ENCODE measurements at places on chromosomes 13 and 19.

GRCh38 chr19:14943601-14944000, 2.3 kb downstream of the OR7C2 start:
- DNase-seq = no peak

DNA sequence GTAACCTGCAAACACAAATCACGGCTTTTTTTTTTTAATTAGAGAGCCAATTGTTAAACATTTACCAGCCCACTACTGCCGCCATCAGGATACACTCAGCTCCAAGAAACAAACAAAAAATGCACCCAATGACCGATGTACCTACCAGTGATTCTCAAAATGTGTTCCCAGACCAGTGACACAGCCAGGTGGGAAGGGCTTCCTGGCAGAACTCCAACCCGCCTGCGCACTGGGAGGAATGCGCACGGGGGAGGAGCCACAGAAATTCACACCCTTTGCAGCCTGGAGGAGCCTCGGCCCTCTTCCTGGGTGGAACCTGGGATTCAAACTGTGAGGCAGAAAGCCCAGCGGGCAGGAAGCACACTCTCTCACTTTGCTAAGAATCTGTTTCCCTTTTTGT, 255.9 kb downstream of the TBC1D4 start:
- DNase-seq = no peak

- DNase-seq = no peak
These were observed 43.0 kb upstream of the UBL3 start for GRCh38 chr13:29893438-29893837.

- DNase-seq = no peak
These were observed 721.5 kb upstream of the KLHL1 start for GRCh38 chr13:70829748-70830147.

DNA sequence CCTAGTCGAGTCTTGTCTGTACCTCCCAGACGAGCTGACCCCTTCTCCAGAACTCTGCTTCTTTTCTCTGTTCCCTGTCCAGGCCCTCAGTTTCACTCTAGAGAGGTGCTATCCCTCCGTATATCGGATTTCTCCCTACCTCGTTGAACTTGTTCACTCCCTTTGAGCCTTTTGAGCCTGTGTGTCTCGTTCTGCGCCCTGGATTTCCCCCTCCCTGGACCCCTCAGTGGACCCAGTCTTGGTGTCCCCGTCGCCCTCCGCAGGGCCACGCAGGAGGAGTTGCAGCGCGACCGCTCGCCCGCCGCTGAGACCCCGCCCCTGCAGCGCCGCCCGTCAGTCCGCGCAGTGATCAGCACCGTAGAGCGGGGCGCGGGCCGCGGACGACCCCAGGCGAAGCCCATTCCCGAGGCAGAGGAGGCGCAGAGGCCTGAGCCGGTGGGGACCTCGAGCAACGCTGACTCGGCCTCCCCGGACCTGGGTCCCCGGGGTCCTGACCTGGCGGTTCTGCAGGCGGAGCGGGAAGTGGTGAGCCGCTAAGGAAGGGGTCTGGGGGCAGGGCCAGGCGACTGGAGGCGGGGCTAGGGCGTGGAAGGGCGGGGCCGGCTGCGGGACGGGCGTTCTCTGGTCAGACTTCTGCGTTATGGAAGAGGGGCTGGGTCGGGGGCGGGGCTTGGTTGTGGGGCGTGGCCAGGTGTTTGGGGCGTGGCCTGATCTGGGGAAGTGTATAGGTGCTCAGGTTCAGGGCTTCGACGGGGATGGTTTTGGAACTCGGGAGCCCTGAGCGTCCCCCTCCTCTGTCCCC, 5.5 kb downstream of the EPS8L1 start:
- DNase-seq = peak; percentile 97

DNA sequence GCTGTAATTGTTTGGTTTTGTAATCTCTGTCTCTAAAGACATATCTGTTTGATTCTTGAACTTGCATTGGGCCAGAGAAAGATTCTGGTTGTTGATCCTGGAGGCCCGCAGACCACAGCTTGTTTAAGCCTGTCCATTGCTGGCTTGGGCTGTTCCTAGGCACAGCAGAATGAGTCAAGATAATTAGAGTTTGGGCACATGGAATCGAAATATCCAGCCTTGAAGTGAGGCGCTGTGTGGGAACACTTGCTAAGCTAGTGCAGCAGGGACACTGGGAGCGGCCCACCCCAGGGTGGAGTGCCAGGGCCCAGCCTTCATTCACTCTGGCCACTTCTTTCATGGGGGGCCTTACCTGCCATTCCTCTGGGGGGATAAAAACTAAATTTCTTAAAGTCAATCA, 219.7 kb downstream of the LMO7 start:
- DNase-seq = no peak

- DNase-seq = no peak
These were observed 277.8 kb downstream of the ABCC4 start for GRCh38 chr13:95023405-95023804.

DNA sequence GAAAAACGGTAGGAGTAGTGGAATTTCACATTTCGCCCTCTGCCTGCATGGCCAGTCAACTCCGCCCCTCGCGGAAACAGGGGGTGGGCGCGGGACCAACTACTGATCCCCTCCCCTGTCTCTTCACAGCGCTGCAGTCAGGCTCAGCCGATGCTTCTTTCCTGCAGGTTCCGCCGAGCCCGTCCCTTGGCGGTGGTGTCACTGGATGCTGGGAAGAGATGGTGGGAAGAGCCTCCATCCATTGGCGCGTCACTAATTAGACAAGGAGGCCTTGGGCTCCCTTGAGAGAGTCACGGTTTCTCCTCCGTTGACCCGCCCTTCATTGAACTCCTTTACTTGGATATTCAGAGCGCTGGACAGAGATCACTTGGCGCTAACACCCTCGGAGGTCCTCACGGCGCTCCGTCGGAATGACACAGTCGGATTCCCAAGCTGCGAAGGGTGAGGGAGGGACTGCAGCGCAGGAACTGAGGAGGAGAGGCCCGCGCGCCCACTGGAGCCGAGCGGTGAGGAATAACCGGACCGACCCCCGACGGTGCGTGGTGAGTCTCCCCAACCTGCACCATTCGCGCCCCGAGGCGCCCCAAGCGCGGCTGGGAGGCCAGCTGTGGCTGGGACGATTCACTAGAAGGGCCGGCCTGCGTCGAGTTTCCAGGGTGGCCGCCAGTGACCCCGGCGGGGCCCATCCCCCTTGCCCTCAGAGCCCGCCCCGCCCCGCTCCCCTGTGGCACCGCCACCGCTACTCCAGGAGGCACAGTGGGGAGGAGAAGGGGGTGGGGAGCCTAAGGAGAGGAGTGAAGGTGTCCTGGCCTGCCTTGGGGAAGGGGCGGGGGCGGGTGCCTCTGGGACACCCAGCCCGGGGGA, 11.2 kb upstream of the CEACAM21 start:
- DNase-seq = no peak

DNA sequence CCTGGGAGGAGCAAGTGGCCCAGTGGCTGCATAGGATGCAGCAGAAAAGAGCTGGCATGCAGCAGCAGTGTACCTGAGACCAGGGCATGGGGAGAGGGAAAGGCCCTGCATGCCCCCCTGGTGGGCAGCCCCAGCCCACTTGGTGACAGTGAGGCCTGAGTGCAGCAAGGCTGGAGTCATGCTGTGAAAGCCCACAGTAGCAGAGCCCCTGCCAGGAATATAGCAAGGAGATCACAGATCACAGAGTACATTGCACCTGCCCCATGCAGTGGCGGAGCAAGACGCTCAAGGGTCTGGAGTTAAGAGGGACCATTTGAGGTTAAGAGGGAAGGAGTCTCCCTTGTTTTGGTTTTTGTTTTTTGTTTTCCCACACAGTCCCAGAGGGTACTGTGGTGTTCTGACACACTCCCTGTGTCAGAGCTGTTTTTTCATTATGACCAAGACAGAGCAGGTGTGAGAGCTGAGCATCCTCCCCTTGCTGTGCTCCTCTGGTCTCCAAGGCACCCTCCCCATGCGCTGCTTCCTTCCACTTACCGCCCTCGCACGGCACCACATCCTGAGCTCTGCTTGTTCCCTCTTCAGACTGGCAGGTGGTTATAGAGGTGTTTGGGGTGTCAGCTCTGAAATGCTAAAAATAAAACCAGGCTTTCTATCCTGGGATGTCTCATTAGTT, 85.0 kb upstream of the UBL3 start:
- DNase-seq = peak; percentile 44

- DNase-seq = no peak
These were observed 5.2 kb downstream of the CADM4 start for GRCh38 chr19:43634506-43634871.

GRCh38 chr13:83265279-83265678, 617.0 kb downstream of the SLITRK1 start:
- no peak for DNase-seq

DNA sequence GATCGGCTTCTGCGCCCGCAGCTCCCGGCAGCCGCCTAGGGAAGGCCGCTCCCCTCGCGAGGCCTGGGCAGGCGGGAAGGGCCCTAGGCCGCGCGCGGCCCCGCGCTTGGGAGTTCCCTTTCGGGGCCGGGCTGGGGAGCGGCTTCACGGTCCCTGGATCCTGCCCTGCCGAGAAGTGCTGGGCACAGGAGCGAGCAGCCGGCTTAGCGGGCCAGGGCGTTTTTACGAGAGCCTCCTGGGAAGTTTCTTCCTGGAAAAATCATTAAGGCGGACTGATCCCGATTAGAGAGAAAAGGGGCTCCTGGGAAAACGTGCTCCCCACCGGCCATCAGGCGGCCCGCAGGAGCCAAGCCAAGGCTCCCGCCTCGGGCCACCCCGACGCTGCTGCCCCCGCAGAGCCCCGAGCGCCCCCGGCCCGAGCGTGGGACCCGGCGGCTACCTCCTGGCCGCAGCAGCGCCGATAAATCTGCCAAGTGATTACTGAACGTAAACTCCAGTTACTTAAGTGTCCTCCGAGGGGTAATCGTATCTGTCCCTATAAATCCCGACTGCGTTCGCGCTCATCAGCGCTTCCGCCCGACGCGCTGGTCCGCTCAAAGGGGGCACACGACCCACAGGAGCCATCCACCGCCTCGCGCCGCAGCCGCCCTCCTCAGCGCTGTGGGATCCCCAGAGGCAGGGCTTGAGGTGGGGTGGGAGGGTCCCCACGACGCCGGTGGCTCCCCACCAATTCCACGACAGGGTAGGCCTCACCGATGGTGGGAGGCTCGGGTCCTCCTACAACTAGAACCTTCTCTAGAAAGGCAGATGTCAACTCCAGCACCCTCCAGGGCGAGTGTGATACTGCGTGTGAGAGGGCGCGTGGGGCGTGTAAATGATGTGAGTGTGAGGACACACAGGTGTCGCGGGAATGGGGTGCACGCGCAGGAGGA, 2.8 kb downstream of the ZIC5 start:
- no peak for DNase-seq

DNA sequence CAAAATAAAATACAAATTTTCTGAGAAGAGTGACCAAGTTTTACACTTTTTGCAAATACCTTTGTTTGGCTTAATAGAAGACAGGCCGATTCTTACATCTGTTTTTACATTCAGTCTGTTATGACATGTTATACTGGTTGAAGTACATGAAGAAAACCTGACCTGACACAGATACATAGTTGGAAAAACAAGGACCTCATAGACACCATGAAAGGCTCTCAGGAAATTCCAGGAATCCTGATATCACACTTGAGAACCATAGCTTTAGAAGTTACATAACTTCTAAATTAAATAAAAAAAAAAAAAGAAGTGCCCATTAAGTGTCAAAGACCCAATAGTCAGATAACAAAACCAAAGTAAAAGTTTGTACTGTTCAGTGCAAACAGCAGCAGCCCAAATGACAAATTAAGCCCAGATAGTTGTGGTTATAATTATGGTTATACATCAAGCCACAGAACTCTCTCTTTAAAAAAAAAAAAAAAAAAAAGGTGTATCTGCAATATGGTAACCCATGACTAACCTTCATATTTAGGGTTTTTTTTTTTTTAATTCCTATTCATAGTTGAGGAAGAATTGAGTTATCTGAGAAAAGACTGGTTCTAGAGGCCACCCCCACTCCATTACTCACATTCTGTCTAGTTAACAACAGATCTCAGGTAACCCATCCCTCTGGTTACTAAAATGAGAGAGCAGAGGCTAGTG, 19.8 kb downstream of the RBM26 start:
- no peak for DNase-seq

GRCh38 chr19:17539238-17540117, 16.0 kb upstream of the COLGALT1 start:
- DNase-seq = peak; percentile 81

GRCh38 chr19:14148751-14149410, 12.5 kb upstream of the ASF1B start:
- no peak for DNase-seq

DNA sequence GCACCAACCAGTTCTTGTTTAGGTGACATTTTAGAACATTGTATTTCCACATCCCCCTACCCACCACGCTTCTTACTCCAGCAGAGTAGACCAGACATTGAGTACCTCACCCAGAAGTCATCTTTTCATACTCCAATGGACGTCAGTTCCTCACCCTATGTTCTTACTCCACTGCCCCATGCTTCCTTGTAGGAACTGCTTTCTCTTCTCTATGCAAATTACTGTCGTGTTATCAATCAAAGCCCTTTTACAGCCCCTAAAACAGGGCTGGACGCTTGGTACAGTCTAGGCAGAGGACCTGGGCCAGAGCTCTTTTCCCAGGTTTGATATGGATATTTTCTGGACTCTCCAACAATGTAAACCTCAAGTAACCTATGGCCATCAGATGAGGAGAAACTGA, 58.2 kb downstream of the USP12 start:
- no peak for DNase-seq

DNA sequence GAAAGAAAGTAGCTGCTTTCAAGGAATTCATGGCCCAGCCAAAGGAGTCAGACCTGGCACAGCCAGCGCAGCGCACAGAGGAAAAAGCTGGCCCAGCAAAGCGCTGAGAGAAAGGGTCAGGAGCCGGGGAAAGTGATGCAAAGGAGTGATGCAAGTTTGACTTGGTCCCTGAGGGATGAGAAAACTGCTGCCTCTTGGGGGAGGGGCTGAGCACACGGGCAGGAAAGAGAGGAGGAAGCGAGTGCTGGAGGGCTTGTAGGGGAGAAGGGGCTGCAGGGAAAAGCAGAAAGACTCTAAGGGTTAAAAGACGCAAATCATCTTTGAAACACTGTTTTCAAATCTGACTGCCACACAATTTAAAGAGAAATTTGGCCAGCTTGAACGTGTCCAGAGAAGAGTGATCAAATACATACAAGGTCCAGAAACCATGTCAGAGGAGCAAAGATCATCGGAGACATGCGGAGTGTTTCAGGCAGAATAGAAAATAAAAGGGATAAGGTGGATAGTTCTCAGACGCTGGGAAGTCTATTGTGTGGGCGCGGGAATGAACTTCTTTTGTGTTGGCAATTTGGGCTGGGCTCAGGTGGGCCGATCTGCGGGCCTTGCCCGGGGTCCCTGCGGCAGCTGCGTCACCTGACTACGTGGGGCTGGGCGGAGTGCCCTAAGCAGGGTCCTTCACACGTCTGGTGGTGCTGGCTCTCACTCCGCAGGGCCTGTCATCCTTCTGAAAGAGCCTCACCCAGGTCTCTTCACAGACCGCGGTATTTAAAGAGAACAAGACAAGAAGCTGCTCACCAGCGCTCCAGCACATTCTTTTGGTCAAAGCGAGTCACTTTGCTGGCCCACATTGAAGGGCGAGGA, 18.1 kb downstream of the N4BP2L1 start:
- no peak for DNase-seq
